ENCODE measurements at places on chromosomes 3 and 15. TPM values are rescaled to one million over a fixed set of nuclear protein-coding genes. Genes with fewer than 3 reads are reported as not detected.

DNA sequence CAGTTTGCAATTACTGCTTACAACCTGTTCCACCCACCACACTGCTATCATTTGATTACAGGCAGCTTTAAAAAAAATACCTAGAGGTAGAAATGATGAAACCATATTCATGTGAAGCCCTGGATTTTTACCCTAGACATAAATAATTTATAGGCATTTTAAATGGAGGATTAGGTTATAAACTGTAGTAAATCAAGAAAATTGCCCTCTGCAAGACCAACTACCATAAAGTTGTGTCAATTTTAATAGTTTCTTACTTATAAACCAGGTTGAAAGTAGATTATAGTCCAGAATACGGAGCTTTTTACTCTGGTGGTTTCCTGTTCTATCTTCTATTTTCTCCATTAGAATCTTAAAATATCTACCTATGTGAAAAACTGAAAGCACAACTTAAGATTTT lies 13.9 kb downstream of the TNIK start:
- H3K36me3 ChIP-seq, result peaks cover 19% of the 10 kb centered on the region
- no peak overlapping the region for H3K4me3 ChIP-seq
- no peak for DNase-seq
- no peak overlapping the region for H3K27ac ChIP-seq

The CLEC3B gene
- total RNA-seq, result 1.4 TPM

DNA sequence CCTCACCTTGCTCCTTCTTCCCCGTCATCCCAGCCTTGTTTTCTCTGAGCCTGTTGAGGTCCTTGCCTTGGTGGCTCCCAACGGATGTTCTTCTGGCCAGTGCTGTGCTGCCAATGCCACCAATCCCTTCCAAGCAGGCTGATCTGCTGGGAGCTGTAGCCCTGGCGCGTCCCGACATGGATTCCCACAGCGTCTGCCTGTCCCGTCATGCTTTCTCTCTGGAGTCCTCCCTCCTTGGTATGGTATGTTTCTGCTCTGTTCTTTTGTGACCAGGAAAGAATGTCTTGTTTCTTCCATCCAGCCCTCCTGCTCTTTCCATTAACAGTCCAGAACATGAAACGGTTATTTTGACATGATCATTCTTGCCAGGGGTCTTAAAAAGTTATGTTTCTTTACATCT lies 10.0 kb downstream of the LIMD1 start:
- no peak overlapping the region for H3K4me3 ChIP-seq
- DNase-seq, result no peak
- no peaks in the 10 kb centered on the region for H3K36me3 ChIP-seq
- H3K4me1 ChIP-seq, result peaks cover 51% of the 10 kb centered on the region

DNA sequence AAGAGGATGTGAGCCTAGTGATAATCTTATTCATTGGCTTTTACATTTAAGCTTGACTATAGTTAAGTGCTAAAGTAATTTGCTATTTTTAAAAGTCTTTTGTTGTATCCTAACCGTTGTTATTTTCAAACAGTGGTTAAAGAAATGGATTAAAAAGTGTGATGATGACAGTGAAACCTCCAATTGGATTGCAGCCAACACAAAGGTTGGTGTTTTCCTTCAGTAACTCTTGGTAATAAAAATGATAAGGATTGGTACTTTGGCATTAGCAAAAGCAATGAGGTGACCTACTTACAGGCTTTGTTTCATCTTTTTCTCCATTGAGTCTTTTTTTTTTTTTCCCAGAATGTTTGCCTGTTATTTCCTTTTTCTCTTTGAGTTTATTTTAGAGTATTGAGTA lies 87.5 kb upstream of the GOLGA6B start:
- no peaks in the 10 kb centered on the region for H3K36me3 ChIP-seq
- DNase-seq, result no peak
- H3K27me3 ChIP-seq, result no peaks in the 10 kb centered on the region
- no peak overlapping the region for H3K27ac ChIP-seq

GRCh38 chr3:46673151-46674030 lies 20.1 kb downstream of the ALS2CL start:
- H3K4me1 ChIP-seq, result no peaks in the 10 kb centered on the region
- no peak overlapping the region for H3K4me3 ChIP-seq
- DNase-seq, result no peak
- H3K27ac ChIP-seq, result no peak overlapping the region
- H3K36me3 ChIP-seq, result no peaks in the 10 kb centered on the region

The CSTA gene
- not detected for total RNA-seq

The EBLN2 gene
- total RNA-seq, result 8.7 TPM

The ASB14 gene
- total RNA-seq, result not detected

- H3K4me3 ChIP-seq, result no peak overlapping the region
- H3K27ac ChIP-seq, result no peak overlapping the region
Observed at GRCh38 chr3:70631716-70632307, 319.4 kb upstream of the MDFIC2 start.

DNA sequence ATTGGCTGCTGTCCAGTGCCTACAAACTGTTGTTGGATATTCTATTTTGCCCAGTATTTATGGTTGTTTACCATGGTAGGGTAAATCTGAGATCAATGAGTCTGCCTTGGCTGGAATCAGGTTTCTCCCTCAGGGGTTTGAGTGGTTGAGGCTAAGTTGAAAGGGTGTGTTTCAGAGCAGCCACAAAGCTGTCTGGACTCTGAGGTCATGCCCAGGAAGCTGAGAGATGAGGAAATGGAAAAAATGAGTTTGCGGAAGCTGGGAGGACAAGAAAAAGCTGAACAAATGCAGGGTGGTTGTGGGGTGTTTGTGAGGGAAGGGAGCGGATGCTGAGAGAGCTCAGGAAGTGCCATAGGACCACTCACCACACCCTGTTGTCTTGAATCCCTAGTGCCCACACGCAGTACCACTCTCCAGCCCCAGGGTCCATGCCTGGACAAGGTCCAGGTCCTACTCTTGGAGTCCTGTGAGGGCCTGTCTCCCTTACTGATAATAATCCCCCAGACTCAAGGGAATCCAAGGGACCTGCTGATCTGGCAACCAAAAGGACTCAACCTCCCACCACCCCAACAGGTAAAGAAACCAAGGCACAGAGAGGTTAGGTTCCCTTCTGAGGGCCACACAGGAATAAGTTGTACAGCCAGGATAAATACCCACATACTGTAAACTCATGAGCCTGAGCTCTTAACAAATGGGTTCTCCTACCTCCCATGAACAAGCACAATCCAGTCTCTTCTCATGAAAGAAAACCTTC lies 81.6 kb downstream of the PPCDC start:
- H3K36me3 ChIP-seq, result no peaks in the 10 kb centered on the region
- H3K27me3 ChIP-seq, result no peaks in the 10 kb centered on the region
- H3K4me1 ChIP-seq, result peaks cover 22% of the 10 kb centered on the region
- peak overlapping the region; percentile 86 for H3K27ac ChIP-seq

The GPR27 gene
- 0.16 TPM for total RNA-seq

DNA sequence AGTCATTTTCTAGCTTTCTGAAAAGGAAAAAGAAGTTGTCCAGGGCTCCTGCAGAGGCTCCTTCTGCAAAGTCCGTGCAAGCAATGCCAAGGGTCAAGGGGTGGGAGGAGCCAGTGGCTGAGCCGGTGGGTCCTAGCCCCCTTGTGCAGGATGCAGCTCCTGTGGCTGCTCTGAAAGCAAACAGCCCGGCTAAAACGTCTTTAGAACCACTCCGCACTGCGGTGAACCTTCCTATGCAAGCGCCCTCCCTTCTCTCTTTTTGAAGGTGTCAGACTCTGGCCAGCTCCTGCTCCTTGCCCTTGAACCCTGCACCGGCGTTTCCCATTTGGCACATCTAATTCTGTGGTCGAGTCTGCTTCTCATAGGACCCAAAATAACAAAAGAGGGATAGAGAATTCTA lies 183.1 kb downstream of the UACA start:
- DNase-seq, result no peak
- H3K36me3 ChIP-seq, result no peaks in the 10 kb centered on the region
